Glomerular endothelial cell (primary cell): ENCODE measurements at places on chromosomes 4 and X.

- DNase-seq = no peak
These were observed 106.8 kb downstream of the ARSJ start for GRCh38 chr4:113872426-113873260.

DNA sequence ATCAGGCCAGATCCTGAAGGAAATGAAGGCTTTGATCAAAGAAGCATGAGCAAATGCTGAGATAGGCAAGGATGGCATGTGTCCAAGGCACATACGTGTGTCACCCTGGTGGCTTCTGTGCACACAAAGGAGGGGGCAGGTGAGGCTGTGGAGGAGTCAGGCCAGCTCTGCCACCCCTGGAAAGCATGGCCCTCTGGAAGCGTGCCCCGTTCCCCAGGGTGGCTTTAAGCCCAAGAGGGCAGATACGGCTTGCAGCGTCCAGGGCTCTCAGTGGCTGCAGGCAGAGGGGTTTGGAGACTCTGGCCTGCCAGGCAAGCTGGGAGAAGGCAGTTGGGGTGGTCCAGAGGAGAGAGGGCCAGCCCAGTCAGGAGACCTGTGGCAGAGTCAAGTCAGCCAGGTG is 25.6 kb downstream of the PNMA6E start:
- DNase-seq = no peak

DNA sequence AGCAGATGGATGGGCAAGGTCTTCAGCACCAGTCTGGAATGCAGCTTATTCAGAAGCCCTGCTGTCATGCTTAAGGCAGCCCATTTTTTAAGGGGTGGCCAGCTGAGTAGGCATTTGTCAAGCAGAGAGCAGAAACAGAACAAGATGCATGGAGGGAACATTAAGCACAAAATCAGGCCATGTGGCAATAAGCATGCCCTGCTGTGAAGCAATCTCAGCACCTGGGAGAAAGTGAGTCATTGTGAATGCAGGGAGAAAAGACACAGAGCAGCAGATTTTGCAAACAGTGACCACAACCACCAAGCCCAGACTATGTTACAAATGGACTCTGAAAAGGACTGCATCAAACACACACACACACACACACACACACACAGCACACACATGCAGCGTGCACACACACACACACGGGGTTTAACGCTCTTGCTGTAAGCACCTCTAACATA is 94.1 kb upstream of the GALNT7 start:
- DNase-seq = no peak

GRCh38 chrX:26442340-26442739 is 226.4 kb downstream of the MAGEB5 start:
- DNase-seq = peak; percentile 20

DNA sequence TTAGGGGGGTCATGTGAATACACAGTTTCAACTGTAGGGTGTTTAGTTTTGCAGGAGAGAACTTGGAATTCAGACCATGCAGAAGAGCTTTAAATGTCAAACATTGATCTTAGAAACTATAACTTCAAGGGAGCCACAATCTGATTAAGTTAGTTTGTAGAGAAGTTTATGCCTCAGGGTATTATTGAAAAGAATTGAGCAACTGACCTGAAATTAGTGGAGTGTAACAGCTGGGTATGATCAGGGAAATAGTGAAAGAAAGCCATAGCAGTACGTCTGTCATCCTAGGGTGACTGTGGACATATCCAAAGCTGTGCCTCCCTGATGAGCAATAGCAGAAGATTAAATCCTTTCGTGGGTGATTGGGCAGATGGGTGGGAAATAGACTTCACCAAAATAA is 63.8 kb downstream of the FAM47B start:
- no peak for DNase-seq

- no peak for DNase-seq
These were observed 70.5 kb upstream of the MXD4 start for GRCh38 chr4:2332201-2332975.

GRCh38 chrX:134694333-134695322 is 36.4 kb upstream of the PLAC1 start:
- DNase-seq = no peak

DNA sequence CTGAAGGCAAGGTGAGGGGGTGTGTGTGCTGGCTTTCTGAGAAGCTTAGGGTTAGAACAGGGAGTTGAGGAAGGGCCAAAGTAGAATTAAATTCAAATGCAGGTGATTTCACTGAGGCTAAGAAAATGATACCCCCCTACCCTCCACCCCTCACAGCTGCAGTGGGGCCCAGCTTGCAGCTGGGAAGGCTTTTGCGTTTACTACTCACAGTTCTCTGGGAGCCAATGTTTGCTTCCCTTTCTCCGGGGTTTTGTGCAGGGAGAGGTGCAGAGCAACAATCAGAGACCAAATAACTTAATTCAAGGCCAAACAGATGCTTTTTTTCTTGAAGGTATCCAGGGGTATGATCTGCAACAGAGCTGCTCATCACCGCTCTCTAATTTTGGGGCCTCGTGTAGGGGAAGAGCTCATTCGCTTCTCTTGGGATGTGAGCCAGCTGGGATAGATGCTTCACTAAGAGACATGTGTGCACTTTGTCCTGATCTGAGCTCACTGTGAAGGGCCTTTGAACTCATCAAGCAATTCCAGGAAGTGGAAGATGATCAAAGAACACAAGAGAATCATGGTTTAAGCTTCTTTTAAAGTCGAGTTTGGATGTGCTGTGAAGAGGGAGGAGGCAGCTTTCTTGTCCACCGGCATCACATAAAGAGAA is 122.7 kb upstream of the C1GALT1C1 start:
- DNase-seq = no peak

GRCh38 chr4:81676537-81676936 is 204.8 kb upstream of the RASGEF1B start:
- no peak for DNase-seq

GRCh38 chr4:95510145-95510544 is 38.6 kb downstream of the UNC5C start:
- no peak for DNase-seq

DNA sequence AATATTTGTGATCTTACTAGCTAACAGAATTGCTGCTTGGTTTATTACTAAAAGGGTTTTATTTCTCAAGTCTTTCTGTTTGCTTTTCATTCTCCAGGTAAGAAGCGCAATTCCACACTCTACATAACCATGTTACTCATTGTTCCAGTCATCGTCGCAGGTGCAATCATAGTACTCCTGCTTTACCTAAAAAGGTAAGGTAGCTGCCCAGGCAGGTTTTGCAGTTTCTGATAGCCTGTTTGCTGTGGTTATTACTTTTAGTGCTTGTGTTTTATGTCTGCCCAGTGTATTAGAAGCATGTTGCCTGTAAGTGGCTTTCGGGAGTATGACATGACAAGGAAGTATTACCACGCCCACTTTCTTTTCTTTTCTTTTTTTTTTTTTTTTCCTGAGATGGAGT is 46.4 kb downstream of the IL13RA1 start:
- no peak for DNase-seq

GRCh38 chrX:31271615-31272471 is 200.0 kb upstream of the FTHL17 start:
- DNase-seq = no peak

DNA sequence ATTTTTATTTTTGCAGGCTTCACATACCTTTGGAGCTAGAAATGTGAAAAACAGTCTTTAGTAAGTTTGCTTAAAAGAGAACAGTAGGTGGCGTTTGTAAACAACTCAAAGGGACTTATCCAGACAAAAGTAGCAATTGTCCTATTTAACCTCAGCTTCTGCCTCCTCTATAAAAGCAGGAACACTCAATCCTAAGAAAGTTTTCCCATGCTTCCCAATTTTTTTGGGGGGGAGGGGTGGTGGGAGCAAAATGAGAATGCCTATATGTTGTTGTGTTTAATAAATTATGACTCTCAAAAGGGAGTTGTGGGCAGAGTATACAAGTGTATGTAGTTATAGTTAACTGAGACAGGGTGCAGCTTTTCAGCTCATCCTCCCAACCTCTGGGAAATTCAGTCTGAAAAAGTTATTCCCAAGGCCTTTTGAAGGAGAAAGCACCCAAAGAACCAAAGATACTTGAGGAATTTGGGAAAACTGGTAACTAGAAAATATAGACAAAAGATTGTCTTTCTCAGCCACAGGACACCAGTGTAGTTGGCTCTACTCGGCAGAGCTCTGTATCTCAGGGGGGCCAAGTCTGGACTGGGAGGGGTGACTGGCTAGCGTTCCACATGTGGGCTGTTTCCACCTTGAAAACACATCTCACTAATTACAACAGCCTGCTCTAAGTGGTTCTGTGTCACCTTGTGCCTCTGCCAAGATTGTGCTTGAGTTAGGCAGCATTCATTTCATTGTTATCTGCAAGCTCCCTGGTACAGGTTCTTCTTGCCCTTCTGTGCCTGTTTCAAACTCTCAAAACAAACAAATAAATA is 2.8 kb downstream of the SFRP2 start:
- DNase-seq = no peak

GRCh38 chrX:21656587-21657317 is 1.4 kb downstream of the KLHL34 start:
- no peak for DNase-seq

GRCh38 chrX:48511560-48511959 is 2.8 kb downstream of the PORCN start:
- DNase-seq = no peak

- DNase-seq = no peak
These were observed 173.6 kb upstream of the NRK start for GRCh38 chrX:105648732-105649131.
